ENCODE measurements at places on chromosomes 7 and 10.

GRCh38 chr7:89623018-89623672 lies 531.1 kb upstream of the STEAP1 start:
- no peak for DNase-seq

GRCh38 chr7:119802147-119802546 lies 470.8 kb upstream of the KCND2 start:
- DNase-seq = no peak

DNA sequence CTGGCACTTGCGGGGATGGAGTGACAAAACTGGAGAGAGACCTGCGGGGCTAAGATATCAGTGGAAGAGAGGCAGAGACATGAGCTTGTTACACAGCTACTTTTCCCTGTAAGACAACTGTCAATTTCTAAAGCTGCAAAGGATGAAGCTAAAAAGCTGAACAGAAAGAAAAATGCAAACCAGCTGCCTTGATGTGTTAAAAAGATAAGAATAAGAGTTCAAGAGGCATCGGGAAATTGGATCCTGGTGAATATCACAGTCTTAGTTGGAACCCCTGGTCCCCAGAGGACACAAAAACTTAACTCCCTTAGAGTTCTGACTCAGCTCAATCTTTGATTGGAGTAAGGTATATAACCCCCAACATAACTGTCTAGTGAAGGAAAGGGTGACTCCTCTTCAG lies 38.8 kb downstream of the VPS41 start:
- no peak for DNase-seq

DNA sequence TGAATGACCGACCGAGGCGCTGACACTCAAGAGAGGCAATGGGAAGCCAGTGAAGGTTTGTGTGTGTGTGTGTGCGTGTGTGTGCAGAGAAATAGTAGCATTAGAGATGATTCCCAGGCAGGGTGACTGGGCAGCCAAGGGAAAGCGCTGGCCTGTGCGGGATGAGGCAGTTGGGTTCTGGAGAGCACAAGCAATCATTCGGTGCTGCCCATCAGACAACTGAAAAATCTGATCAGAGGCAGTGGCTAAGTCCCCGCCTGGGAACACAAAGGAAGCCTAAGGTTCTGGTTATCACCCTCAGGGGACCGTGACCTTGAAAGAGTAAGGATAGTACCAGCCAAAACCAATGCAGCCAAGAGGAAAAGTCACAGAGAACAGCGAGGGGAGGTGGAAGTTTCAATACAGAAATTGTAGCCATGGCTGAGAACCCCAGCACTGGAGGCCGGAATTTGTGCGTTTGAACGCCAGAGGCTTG lies 868 bp upstream of the PDCD4 start:
- no peak for DNase-seq

GRCh38 chr10:126504063-126504760 lies 115.9 kb upstream of the ADAM12 start:
- no peak for DNase-seq

GRCh38 chr7:54349229-54349628 lies 192.9 kb upstream of the VSTM2A start:
- DNase-seq = no peak

DNA sequence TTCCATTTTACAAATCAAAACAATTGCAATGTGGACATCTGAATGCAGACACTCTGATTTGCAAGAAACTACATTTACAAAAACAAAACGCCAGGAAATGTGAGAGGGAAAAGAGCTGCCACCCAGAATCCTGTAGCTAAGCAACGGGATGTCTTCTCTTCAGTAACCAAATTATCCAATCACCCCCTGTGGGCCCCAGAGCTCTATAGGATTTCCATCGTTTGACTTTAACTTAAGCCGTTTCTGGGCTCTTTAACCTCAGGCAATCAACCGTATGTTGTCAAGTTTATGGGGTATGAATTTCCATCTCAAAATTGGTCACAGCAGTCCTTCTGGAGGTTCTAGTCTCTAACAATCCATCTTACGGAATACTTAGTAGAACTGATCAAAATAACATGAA lies 240.5 kb downstream of the ETV1 start:
- no peak for DNase-seq

DNA sequence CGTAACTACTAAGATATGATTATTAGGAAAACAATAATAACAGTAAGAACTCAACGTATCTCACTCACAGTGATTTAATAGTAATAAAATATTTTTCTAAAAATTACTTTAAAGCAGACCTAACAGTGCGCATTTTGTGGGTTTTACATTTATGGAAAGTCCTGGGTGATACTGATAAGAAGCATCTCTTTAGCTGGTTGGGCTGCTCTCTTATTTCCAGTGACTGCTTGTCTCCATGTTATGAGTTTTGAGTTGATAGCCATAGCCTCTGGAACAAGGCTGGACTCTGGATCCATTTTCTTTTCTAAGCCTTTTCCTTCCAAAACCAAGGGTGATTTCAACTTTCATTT lies 29.5 kb upstream of the INHBA start:
- no peak for DNase-seq

DNA sequence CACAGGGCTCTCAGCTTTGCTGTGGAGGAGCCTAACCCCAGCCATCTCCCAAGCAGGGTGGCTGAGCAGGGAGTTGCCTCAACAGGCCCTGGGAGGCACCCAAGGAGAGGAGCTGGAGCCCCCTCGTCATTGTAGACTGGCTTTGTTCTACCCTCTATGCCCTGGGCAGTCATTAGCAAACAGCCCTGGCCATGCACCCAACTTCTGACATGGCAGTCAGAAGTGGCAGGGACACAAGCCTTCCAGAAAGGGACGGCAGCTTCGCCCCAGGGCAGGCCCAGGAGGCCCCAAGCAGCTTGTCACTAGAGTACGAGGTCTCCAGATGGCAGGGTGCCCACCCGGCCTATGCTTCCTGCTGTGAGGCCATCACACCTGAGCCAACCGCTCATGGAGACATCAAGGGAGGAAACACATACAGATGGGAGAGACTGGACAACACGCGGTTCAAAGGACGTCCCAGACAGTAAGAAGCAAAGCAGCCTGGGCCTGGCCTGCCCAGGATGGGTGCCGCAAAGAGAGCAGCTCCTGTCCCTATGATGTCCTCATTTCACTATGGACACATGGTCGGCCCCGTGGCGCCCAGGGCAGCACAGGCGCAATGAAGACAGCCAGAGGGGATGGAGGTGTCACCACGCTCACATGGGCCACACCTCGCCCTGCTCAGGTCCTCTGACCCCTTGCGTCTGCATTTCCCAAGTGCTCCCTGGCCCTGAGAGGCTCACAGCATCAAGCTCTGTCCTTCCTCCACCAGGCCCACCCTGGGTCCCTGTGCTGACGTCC lies 190.9 kb upstream of the CXCL12 start:
- no peak for DNase-seq

- no peak for DNase-seq
Measured at GRCh38 chr7:43232366-43232765, 119.9 kb downstream of the HECW1 start.

DNA sequence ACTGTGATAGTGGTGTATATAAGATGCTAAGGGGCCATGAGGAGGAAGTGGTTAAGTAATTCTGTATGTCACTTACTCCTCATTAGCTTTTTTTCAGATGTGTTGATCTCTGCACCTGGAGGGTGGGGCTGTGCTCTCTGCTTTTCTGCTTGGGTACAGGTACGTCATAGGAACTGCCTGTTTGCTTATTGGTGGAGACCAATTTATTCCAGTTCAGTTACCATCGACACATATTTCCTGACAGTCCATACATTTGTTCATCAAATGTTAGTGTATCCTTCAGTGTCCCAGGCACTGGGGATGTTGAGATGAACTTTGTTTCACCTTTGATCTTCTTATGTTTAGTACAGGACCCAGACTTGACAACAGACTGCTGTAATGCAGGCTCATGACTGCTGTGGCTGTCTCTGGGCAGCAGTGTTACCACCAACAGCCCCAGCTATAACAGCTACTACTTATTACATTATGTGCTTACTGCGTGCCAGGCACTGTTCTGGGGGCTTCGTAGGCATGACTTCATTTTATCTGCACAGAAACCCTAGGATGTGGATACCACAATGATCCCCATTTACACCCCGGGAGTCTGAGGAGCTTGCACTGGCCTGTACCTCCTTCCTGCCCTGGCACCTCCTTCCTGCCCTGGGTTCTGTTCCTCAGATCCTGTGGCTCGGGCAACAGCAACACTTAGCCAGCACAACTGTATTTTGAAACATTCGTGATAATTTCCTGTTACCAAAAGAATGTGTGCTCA lies 87.4 kb downstream of the BUB3 start:
- DNase-seq = no peak

DNA sequence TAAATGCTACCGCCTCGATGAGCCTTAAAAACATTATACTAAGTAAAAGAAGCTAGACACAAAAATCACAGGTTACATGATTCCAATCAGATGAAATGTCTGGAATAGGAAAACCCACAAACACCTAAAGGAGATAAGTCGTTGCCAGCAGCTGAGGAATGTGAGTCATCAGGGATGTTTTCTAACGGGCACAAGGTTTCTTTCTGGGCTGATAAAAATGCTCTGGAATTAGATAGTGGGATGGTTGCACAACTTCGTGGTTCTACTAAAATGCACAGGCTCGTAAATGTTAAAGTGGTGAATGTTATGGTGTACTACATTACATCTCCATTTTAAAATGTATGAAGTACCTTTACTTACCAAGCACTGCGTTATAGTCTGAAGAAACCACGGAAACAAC lies 9.7 kb downstream of the ABLIM1 start:
- DNase-seq = no peak

- DNase-seq = no peak
Measured at GRCh38 chr10:10528563-10528910, 489.1 kb upstream of the CELF2 start.

DNA sequence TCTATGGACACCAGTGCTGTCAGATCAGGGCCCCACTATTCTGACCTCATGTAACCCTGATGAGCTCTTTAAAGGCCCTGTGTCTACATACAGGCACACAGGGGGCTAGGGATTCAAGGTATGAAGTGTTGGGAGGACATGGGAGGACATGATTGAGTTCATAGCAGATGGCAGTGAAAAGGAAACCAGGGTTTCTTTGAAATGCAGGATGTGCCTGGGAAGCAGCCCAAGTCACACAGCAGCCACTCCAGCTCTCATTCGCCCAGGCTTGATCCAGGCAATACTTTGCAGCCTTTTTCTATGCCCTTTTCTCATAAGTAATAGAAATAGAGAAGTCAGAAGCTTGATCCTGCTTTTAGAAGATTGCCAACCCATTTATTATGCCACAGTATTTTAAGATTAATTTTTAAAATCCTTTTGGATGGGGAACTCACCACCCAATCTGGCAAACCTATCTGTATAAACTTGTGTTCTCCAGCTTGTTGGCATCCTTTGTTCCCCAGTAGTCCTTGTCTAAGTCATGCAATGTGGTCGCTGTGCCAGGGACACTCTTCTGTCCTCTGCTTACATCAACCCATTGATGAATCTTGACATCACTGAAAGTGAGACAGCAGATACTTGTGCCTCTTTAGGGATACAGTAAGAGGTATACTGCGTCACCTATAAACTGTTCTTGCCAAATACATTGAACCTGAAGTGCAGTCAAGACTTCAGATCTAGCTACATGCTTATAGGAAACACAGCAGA lies 95.0 kb downstream of the TAF3 start:
- DNase-seq = no peak

DNA sequence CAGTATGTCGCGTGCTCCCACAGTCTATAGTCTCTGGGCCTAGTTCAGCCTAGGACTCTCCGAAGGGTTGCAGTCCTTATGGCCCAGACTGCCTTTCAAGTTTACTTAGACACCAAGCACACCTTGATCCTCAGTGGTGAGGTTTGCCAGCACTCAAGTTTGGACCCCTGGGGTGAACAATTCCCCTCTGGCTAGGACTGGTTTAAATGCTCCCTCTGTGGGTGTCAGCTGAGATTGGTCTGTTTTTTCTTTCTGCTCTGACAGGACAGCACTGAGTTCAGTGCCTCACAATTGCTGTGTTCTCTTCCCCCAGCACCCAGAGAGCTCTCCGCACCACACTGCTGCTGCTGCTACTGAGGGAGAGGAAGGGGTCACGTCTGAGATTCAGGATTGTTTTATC lies 31.9 kb upstream of the AGR3 start:
- no peak for DNase-seq

- DNase-seq = no peak
Measured at GRCh38 chr7:25167262-25167843, 42.3 kb upstream of the CYCS start.

DNA sequence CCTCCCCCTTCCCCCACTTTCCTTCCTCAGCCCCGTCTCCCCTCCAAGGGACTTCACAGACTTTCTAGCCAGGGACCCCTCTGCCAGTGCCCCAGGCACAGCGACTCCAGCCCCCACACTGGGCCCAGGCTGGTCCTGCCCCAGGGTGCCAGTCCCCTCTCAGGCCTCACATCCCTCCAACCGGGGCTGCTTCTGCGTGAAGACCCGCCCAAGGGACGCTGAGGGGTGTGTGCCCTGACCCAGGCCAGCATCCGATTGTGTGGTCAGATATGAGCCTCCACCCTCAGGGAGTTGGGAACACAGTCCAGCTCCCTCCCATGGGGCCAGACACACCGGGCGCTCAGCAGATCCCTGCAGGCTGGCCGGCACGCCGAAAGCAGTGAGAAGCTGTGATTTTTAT lies 97.0 kb downstream of the MICALL2 start:
- no peak for DNase-seq

DNA sequence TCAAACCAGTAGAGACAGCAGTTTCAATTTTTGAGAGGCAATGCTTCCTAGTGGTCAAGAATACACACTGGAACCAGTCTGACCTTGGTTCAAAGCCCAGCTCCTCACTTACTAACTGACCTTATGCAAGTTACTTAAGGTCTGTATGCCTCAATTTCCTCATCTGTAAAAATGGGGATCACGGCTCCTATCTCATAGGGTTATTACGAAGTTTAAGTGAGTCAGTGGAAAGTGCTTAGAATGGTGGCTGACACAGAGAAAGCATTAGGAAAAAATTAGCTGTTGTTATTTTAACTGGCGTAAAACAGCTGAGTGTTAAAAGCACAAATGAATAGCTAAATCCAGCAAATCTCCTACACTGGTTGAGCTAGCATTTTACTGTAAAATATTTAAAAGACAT lies 162.4 kb upstream of the LAMB4 start:
- no peak for DNase-seq

DNA sequence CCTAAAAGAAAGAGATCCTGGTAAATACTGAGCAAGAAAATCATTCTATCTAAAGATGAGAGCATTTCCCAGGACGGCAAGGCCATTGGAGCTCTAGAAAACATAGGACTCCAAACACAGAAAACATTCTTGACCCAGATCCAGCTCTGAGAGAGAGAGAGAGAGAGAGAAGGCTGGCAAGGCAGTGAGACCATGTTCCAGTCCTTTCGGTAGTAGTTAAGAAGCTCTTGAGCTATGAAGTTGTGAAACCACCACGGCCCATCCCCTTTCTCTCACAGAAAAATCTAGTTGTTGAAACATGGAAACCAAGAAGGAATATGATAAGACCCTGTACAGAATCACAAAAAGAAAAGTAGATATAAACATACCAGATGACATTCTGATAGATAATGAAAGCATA lies 212.4 kb upstream of the NPSR1 start:
- DNase-seq = no peak

GRCh38 chr10:131211965-131212619 lies 99.4 kb downstream of the TCERG1L start:
- no peak for DNase-seq

All from activated CD4-positive, alpha-beta T cell treated with anti-CD3 and anti-CD28 coated beads, Interleukin-2, amount 50 U/mL, for 24 hours (primary cell).